Nephron progenitor cell (in vitro differentiated cells): ENCODE measurements at places on chromosomes 5 and 9.

GRCh38 chr5:10700516-10700915, 60.5 kb downstream of the DAP start:
- DNase-seq: no peak

- peak; percentile 53 for DNase-seq
Measured at GRCh38 chr9:126301985-126302603, 24.5 kb upstream of the MVB12B start.

GRCh38 chr5:108529381-108529780, 147.5 kb upstream of the FBXL17 start:
- no peak for DNase-seq

DNA sequence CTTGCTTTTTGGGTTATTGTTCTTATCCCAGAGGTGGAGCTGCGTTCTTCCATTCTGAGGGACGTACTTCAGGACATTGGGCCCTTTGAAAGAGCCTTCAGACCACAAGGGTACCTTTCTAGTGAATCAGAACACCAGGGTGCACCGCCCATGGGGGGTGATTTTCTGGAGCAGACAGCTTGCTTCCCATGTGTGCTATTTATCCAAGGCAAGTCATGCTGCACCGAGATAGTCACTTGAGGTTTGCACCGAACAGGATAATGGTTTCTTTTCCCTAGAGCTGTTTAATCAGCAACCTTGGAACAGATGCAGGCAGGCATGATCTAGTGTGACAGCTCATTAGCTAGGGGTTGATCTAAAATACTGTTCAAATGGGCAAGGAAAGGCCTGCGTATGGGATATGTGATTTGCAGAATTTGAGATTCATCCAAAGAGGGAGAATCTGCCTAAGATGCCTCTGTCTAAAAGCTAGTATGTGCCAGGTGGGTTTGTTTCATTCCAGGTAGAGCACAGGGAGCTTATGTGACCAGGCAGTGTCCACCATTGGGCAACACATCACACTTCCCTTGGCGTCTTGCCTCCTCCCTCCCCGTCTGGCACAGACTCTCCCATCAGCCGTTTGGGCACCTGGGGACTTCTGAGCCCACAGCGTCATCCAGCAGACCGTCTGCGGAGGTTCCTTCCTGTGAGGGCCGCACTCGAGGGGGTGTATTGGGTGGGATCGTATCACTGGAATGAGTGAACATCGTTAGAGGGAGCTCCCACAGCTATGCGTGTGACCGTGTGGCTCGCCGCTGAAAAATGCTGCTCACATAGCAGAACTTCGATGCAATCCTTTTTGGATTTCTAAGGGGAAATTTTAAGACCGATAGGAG, 23.0 kb downstream of the ABL1 start:
- DNase-seq: no peak

DNA sequence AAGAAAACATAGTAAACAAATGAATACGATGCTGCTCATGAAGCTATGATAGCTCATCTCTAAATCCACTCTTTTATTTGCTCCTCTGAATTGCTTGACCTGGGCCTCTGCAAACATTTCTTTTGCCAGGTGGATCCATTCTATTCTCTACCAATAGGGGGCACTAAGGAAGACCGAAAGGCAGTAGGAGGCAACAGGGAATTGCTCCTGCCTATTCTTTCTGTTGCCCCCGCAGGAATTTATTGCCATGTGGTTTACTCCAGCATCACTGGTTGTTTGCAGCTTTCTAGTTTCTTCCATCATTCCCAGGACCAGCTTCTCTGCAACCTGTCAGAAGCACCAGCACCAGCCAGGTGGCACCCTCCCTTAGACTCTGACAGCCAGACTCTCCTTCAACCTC, 5.3 kb downstream of the GAPT start:
- DNase-seq: no peak

DNA sequence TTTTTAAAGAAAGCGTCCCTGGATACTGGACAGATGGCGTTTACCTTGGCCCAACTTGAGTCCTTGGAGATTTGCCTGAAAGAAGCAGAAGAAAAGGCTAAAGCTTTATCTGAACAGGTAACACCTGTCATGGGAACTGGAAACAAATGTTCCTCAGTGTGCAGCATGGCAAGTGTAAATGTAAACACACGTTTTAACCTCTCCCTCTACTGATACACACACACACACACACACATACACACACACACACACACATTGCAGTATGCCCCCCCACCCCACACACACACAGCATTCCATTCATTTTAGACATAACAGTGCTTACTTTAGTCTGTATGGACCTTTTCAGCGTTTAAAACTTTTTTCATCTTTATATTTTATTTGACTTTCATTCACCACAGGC, 51.1 kb downstream of the CCDC192 start:
- no peak for DNase-seq

DNA sequence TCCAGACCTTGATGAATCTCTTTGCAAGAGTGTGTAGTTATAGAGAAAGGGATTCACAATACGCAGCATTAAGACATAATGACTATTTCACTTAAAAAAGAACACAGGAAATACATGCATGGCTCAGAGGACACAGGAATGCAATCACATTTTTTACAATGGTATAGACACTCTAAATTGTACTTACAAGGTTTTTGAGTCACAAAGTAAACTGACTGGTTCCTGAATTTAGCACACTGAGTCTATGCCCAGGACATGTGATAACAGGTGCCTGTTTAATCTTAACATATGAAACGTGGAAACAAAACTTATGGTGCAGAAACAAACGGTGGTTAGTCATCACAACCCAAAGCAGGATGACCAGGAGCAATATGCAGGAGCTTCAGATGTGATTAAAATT, 6.7 kb downstream of the EPB41L4A start:
- no peak for DNase-seq

DNA sequence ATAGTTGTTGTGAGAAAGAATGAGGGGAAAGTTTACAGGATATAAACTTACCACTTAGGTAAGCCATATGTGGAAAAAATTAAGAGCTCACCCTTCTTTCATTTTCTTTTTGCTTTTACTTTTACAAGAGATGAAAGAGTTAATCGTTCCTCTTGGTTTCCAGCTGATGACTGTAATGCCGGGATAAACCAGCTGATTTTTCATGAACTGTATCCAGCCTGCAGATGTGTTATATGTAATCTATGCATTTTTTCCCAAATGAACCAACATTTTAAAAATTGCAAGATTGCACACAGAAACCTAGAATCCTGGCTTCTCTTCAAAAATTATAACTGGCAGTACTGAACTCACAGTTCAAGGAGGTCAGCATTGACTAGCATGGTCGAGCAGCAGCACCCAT, 185.9 kb downstream of the GRIA1 start:
- no peak for DNase-seq

- peak; percentile 47 for DNase-seq
Measured at GRCh38 chr9:137458194-137459151, 661 bp downstream of the NSMF start.

GRCh38 chr5:74109344-74109743, 483.3 kb downstream of the ARHGEF28 start:
- DNase-seq: no peak

DNA sequence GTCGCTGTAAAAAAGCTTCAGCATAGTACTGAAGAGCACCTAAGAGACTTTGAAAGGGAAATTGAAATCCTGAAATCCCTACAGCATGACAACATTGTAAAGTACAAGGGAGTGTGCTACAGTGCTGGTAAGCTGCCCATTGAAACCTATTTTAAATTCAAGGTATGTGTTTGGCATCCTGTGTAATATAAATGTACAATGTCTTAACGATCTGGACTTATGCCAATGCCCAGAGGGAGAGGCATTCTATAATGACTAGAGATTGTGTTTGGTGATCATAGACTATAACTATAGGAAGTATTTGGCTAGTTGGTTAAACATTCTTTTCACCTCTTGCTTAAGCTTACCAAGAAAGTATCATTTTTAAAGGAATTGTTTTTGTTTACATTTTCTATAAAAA, 95.7 kb downstream of the INSL6 start:
- DNase-seq: no peak

- no peak for DNase-seq
Measured at GRCh38 chr5:55899344-55899743, 48.2 kb downstream of the IL31RA start.

GRCh38 chr5:91632871-91633270, 249.8 kb upstream of the ARRDC3 start:
- DNase-seq: no peak

GRCh38 chr9:96655198-96655851, at the start of gene PRXL2C:
Gene PRXL2C (minus strand): TSS chr9:96655317. CDS start chr9:96655281, 36 bp downstream.
- peak; percentile 80 for DNase-seq

- DNase-seq: no peak
Measured at GRCh38 chr5:157917491-157917890, 58.5 kb upstream of the CLINT1 start.

DNA sequence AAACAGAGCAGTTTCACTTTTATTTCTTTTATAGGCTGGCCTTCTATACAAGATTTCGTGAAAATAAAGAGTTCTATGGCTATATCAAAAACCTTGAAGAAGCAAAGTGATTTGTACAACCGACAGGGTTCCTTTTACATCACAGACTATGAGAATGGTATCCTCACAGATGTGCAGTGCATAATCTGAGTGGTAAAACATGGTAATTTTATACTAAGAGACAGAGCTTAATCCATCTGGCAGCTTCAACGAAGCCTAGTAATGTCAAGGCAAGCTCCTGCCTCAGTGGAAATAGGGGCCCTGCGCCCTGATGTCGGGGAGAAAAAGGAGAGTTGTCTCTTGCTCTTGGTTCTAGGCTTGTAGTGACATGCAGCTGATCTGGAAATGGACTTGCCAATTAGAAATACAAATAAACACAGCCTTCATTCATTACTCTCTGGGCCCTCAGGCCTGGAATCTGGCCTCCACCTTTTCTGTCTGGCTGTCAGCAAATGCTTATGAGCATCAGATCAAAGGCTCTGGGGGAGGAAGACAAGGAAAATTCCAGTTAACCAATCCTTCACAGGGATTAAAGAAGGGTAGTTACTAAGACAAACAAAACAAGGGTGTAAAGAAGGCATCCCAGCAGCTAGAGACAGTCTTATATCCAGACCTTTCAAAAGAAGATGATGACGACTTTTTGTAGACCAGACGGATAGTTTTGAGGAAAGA, 33.6 kb upstream of the TRIM32 start:
- DNase-seq: no peak

DNA sequence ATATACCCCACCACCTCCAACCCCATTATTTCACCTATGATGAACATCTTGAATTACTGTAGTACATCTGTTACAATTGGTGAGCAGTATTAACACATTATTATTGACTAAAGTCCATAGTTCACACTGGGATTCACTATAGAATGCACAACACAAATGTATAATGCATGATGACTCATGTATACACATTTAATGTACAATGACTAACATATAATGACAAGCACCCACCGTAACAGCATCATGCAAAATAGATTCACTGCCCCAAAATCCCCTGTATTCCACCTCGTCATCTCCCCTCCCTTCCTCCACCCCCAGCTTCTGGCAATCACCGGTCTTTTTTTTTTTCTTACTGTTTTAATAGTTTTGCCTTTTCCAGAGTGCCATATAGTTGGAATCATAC, 47.1 kb upstream of the NEK6 start:
- DNase-seq: no peak

- no peak for DNase-seq
Measured at GRCh38 chr5:160685695-160686094, 166.3 kb downstream of the ATP10B start.

DNA sequence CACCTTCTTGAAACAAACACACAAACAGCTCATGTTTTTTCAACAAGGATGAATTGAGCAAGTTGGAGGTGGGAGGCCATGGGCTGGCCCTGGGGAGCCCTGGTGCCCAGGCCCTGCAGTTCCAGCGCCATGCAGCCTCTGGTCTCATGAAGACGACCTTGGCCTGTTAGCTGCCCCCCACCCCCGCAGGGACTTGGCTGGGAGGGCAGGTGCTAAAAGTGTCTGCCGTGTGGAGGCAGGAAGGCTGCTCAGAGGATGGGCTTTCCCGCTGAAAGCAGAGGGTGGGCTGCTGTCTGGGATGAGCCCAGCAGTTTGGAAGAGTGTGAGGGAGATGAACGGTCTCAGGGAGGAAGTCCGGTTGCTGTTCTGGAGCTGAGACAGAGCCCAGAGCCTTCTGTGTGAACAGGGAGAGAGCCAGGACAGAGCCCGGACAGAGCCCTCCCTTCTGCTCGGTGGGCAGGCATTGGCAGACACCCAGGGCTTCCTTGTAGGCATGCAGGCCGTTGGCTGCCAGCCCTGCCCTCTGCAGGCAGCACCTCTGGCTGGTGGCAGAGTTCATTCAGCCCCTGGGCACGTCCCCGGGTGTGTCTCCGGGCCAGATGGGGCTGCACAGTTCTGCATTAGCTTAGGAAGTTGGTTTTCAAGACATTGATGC, 18.7 kb downstream of the ROPN1L start:
- no peak for DNase-seq

GRCh38 chr5:176131771-176132170, 106.5 kb upstream of the SIMC1 start:
- no peak for DNase-seq

GRCh38 chr9:105901514-105902109, 207.3 kb downstream of the TMEM38B start:
- DNase-seq: peak; percentile 60

- DNase-seq: no peak
Measured at GRCh38 chr5:38497946-38498345, 58.5 kb downstream of the LIFR start.

DNA sequence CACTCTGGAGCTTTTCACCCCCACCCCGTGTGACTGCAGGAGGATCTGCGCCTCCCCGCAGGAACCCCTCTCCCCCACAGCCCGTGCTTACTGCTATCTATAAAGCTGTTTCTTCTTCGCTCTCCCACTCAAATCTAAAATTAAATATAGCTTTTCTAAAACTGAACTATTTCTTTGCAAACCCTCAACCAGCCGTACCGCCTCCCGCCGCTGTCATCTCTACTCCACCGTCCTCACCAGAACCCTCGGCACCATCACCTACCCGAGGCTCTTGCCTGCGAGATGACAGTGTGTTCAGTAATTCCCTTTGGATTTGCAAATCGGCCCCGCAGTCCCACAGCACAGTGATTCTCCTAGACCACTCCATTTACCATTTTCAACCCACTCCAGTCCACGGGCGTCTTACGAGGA, 13.6 kb downstream of the LPCAT1 start:
- no peak for DNase-seq

DNA sequence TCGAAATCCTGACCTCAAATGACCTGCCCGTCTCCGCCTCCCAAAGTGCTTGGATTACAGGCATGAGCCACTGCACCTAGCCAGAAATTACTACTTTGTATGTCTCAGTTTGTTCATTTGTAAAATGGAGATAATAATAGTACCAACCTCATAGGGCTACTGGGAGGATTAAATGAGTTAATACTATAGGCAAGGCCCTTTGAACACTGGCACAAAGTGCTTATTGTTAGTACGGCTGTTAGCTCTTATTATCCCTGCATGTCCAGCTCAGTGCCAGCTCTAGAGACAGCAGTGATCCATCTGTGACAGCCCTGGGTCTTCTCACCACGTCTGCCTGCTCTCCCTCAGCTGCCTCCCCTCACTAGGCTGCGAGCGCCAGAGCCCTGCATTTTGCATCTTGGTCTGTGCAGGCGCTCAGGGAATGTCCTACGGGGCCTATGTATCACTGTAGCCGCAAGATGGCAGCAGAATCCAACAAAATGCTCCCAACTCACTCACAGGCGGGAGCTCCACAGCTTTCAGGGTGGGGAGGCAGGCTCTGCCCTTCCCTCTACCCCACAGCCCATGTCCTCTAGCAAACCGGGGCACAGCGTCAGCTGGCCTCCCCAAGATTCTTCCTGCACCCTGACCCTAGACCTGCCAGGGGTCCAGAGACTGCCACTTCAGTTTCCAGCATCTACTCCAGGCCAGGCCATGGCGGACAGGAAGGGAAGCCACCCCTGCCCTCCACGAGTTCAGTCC, 17.7 kb upstream of the AKNA start:
- DNase-seq: peak; percentile 78

GRCh38 chr5:177982956-177983355, 13.1 kb downstream of the PROP1 start:
- no peak for DNase-seq
